ENCODE measurements at places on chromosomes 2 and 18.

GRCh38 chr2:128625421-128625820, 306.8 kb upstream of the HS6ST1 start:
- no peak for DNase-seq

- DNase-seq, result peak; percentile 38
Observed at GRCh38 chr2:25265802-25266201, 75.9 kb downstream of the DNMT3A start.

GRCh38 chr18:63559567-63560491, 17.7 kb downstream of the SERPINB12 start:
- DNase-seq, result peak; percentile 80

DNA sequence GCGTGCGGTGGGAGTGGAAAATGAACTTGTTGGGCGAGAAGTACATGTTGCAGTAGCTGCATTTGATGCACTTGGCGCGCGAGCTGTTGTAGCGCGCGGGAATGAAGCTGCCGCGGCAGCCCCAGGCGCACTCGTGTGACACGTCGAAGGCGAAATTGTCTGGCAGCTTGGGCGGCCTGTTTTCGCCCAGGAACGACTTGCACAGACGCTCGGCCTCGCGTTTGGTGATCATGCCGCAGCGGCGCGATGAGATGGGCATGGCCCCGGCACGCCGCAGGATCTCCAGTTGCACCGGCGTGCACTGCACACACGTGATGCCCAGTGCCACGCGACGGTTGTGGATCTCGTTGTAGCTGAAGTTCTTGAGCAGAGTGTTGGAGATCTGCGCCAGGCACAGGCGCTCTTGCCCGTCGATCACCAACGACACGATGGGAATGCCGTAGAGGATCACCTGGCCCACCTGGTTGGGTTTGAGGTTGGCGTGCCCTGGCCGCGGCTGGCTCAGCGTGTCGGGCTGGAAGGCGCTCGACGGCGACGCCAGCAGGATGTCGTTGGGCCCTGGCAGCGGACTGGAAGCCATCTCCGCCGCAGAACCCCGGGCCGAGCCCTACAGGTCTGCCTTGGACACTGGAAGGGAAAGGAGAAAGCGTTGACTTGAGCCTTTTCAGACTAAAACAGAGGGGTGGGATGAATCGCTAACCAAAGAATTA, 2.7 kb downstream of the SKOR2 start:
- DNase-seq, result no peak

DNA sequence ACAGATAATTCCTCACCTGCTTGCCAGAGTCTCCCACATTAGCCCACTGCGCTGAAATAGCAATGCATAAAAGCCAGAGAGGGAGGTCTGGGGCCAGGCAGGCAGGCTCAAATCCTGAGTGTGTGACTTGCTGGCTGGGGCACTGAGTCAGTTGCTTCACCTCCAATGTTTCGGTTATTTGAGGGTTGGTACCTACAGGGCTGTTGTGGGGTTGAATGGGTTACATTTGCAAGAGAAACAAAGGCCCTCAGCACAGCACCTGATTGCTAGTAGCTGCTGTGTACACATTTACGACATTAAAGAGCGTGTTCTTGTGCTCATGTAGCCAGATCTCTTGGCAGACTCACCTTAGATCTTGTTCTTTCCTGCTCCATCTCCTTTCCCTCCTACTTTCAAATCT, 34.1 kb upstream of the FAM110C start:
- no peak for DNase-seq

DNA sequence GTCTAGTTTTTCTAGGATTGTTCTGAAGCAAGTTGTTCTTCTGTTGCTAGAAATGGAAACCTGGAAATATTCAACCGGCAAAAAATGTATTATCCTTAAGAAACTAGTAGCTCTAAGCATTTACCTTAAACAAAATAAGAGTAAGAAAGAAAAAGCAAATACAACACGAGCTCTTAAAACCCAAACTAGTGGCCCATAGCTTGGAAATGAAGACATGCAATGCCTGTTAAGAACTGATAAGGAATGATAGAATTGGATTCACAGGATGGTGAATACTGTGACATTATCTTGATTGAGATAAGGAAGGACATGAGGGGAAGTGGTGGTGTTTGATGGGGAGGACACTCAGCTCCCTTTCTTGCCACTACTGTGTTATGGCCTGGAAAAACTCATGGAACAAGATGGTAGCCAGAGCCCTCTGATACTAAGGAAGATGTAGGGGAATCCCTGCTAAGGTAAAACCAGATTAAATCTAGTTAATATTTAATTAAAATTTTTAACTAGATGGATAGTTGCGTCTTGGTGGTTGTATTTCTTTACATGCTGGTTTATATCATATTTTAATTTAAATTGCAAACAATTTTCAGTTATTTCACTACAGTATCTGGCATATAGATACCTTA, 193.8 kb downstream of the LPIN1 start:
- DNase-seq, result no peak

GRCh38 chr2:9782197-9782719, 61.0 kb upstream of the TAF1B start:
- DNase-seq, result peak; percentile 92

DNA sequence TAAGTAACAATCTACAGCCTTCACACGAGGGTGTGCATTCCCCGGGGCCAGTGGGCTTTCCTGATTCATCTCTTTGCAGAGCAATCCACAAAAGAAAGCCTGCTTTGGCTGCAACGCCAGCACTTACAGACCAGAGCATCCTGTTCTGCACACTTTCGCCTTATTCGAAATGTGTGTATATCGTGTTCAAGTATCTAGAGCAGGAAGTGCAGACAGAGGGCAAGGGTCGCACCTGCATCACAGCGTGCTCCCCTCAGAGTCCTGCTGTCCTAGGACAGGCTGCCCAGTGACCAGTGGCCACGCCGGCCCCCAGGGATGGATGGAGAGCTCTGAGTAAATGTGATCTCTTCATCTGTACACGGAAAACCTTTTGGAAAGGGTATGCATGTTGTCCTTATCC, 264.3 kb downstream of the ZNF516 start:
- DNase-seq, result no peak

GRCh38 chr2:101420623-101421022, 33.3 kb upstream of the CREG2 start:
- DNase-seq, result no peak

- no peak for DNase-seq
Observed at GRCh38 chr2:222798528-222798927, 62.3 kb upstream of the ACSL3 start.

DNA sequence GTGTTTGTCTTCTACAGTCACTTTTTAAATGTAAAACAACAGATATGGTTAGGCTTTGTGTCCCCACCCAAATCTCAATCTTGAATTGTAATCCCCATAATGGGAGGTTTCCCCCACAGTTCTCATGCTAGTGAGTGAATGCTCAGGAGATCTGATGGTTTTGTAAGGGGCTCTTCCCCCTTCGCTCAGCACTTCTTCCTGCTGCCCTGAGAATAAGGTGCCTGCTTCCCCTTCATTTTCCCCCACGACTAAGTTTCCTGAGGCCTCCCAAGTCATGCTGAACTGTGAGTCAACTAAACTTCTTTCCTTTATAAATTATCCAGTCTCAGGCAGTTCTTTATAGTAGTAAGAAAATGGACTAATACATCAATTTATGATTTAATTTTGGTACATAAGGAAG, 118.0 kb upstream of the SNTG2 start:
- no peak for DNase-seq

DNA sequence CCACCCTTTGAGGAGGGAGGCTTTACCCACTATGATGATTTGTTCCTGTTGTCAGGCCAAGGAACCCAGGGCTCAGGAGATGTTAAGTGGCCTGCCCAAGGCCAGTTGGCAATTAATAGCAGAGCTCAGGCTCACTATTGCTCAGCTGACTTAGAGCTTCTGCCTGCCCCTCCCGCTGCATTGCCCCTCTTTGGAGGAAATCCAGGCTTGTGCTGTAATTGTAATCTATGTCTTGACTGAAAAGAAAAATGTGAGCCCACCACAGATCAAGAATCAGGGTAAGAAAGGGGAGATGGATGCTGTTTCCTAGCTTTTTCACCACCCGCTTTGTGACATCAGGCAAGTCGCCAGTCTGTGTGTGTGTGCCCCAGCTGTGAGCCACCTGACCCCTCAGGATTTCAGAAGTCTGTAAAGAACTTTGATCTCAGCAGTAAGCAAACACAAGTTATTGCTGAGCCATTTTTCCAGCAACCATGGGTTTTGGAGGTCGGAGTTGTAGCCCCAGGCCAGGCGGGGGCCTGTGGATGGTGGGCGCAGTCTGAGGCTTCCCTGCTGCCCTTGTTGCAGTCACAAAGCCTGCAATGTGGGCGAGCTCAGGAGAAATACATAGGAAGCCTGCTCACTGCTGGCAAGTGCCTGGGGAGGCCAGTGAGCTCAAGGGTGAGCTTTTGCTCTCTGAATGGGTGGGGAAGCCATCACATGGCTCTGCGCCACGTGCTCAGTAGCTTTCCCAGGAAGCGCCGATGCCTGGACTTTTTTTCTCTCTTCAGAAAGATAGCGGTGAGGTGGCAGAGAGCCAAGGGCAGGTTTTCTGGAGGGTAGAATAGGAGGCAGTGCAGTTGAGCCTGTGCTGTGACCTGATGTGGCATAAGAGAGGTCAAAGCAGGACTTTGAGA, 6.1 kb downstream of the CABLES1 start:
- no peak for DNase-seq

DNA sequence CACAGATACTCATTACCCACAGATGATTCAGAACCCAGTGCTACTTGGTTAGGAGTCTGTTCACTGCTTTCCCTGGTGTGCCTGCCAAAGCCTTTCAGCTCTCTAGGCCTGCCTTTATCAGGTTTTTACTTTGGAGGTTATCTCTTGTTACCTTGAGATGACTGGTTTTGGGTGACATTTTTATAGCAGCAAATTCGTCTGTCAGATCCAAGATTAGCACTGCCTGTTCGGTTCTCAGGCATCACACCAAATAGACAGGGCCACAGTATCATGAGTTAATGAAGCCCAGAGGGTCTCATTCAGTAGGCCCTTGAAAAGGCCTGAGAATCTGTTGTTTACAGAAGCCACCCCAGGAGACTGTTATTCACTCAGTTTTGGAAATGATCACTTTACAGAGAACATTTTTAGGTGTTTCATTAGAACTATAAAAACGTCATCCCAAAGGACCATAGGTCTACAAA, 121.2 kb downstream of the OSBPL6 start:
- no peak for DNase-seq

- DNase-seq, result peak; percentile 5
Observed at GRCh38 chr18:37566479-37567060, 972 bp upstream of the CELF4 start.

GRCh38 chr18:36064027-36064808, 3.1 kb downstream of the RPRD1A start:
- no peak for DNase-seq

- no peak for DNase-seq
Observed at GRCh38 chr2:43327119-43327518, 100.7 kb upstream of the ZFP36L2 start.

DNA sequence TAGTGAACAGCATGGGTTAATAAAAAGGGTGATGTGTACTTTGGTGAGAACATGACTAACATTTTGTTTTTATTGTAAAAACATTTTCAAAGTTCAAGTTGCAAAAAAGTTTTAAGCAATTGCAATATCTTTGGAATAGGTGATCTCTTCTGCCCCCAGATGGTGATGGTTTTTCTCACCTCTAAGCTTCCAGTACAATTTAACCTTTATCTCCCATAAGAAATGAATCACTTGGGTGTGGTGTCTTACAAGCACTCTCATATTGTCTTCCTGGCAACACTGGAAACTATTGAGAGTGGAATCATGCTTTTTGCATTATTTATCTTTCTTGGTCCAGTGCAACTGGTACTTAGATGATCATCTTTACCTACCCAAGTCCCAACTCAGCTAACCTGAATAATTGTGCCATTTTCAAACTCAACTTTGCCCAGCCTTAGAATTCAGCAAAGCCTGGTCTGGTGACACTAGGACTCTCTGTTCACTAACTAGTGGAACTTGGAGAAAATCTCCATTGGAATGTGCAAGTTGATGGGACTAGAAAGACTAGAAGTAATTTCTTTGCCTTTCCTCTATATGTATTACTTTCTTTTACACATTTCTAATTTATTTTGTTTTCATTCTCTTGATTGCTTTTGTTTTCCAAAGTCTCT, 964.7 kb upstream of the ZEB2 start:
- DNase-seq, result peak; percentile 84

DNA sequence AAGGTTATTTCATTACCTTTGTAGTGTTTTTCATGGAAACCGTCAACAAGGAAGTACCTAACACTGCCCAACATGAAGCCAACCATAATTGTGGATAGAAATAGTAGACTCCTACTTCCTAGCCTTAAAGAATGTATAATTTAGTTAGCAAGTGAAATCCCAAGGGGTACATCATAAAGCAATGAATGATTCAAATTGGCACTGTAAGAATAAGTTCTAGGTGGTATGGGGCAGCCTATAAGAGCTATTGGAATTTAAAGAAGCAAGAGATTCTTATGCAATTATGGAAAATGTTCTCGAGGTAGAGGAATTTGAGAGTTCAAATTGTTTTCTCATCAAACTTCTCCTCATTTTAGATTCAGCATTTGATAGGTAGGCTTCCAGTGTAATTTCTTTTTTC, 157.9 kb downstream of the FMNL2 start:
- DNase-seq, result no peak

DNA sequence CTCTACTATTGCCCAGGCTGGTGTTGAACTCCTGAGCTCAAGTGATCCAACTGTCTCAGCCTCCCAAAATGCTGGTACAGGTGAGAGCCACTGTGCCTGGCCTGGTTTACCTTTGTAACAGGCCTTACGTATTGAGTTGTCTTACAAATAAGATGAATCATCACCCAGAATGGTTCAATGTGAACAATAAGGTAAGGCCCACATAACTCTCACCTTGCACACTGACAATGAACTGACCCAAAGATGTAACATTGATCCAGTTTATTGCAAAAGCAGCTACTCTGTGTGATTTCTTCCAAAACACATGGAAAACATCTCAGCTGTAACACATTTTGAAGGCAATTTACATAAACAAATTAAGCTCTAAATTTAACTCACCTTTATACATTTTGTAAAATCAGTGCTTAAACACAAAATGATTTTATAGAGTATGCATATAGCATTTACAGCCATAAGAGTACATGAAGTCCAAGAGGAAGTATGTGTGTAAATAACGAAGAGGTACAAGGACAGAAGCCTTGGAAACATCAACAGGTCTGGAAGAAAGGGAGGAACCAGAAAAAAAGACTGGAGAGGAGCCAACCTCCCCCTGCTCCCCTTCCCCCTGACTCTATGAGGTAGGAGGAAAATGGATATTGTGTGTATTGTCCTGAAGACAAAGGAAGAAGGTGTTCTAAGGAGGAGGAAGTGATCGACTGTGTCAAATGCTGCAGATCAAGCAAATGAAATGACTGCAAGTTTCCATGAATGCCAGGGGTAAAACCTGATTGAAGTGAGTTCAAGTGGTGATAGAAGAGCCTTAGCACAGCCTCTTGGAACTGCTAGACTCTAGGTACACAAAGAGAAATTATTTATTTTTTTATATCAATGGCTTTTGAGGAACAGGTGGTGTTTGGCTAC, 5.6 kb upstream of the WDFY1 start:
- peak; percentile 58 for DNase-seq

DNA sequence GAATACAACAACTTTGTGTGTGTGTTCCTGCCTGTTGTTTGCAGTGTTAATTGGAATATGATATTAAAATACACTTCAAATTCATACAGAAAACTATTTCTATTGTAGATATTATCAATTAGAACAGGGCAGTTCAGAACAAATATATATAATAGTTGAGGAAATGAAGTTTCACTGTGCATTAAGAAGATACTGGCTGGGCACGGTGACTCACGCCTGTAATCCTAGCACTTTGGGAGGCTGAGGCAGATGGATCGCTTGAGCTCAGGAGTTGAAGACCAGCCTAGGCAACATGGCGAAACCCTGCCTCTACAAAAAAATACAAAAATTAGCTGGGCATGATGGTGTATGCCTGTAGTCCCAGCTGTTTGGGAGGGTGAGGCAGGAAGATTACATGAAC, 79.3 kb downstream of the ASAP2 start:
- peak; percentile 36 for DNase-seq

All from epithelial cell of esophagus (primary cell).